ENCODE measurements at places on chromosomes 2 and 18. TPM values are rescaled to one million over a fixed set of nuclear protein-coding genes. Genes with fewer than 3 reads are reported as not detected.

- DNase-seq, result no peak
Observed at GRCh38 chr2:177554365-177554764, 161.8 kb downstream of the AGPS start.

DNA sequence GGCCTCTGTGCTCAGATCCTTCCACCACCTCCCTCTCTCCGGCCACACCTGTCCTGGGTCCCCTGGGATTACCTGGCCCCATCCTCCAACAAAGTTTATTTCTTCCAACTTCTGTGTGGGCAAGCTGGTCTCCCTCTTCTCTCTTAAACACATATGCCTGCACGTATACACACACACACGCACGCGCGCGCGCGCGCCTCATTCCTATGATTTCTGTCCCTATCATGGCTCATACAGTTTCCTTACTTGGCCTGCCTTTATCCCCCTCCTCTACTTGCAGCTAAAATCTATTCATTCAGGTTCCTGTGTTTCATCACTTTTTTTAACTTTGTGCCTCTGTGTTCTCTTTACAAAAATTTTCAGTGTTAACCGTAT lies 96.4 kb downstream of the LOXHD1 start:
- DNase-seq, result no peak

DNA sequence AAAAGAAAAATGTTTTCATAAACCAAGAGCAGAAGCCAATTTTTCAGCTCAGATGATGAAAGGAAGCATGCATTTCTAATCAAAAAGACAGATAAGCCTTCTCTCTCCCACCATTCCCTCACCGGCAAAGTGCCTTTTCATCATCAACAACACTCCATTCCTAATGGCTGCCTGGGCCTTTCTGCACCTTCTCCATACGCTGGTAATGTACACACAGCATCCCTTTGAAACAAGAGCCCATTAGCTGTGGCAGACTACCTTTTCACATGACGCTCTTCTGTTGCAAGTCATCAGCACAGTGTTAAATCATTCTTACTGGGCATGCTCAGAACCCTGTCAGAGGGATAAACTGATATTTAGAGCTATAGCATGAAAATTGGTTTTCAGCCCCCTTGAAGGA lies 408.9 kb downstream of the MEIS1 start:
- no peak for DNase-seq

DNA sequence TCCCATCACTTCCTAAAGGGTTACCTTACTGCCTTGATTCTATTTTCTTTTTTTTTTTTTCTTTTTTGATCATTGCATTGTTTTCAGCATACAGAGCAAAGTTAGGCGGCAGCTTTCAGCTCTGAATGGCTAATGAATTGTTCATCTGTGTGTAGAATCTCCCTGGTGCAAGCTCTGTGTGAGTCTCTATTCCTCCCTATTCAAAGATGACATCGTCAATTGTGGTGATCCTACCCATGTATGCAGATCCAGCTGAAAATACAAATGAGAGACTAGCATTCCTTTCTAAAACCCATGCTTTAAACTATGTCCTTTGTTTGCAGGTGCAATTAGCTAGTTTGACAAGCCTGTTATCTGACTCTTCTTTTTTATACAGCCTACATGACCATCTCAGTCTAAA lies 539.0 kb downstream of the ARHGAP15 start:
- DNase-seq, result no peak

DNA sequence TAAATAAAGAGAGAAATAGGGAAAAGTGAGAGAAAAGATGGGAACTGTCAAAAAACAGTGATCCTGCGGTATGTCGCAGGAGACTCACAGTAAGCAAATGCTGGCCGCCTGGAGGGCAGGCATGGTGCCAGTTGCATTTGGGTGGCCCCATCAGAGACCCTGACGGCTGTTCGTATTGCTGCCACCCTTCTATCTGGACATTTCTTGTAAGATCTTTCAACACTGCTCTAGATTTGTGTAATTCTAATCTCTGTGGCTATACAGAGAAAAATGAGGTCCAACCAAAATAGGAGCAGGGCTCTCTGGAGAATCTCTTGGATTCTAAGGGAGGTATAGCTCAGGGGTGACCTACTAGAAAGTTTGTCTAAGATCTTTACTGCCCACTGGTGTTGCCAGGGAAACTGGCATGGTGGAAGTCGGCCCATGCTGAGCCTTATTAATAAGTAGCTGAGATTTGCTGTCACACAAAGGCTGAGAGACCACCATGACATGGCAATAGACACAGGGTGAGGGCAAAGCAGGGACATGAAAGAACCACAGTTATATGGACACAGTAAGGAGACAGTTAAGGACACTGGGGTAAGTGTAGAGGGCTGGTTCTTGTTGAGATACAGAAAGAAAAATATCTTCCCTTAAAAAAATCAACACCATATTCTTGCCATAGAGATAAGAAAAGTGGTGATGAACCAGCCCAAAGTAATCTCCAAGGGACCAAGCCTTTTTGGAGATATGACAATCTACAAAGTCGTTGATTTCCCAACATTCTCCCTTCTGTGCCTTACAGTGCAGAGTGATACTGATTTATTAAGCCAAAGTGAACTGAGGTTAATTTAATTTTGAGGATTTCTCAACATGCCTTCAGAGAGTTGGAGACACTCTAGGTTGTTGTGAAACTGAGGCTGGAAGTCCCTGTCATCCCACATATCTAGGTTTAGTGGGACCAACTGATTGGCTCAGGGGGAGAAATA lies 26.4 kb upstream of the FZD7 start:
- no peak for DNase-seq

The PRADC1 gene
- 13.1 TPM for total RNA-seq

The GRP gene
- total RNA-seq, result not detected

- DNase-seq, result no peak
Observed at GRCh38 chr2:170851635-170852034, 34.9 kb downstream of the GAD1 start.

DNA sequence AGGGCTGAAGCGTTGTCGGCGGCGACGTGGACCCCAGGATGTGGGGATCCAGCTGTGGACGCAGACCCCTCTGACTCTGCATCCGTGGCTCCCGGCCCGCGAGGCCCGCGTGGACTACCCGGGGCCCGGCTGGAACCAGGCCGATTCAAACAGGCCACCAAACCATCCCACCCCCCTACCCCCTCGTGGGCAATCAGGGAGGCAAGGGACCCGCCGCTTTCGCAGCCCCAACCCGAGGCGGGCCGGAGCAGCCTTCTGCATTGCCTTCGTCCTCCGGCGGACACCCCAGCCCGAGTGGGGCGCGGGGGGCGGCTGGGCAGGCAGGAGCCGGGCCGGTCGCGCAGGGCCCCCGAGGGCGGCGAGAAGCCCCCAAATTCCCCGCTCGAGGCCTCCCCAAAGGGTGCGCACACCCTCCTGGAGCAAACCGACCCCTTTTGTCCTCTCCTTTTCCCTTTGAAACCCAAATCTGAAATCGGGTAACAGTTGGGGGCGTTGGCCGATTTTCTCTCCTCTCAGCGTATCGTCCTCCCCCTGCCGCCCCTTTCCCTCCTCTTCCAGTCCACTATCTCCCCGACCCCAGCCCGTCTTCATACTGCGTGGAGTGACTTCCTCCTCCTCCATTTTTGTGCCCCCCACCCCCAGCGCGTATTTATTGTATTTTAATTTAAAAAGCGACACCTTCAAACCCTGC lies 7.4 kb downstream of the SP9 start:
- DNase-seq, result no peak

The ESPNL gene
- total RNA-seq, result 1.4 TPM

DNA sequence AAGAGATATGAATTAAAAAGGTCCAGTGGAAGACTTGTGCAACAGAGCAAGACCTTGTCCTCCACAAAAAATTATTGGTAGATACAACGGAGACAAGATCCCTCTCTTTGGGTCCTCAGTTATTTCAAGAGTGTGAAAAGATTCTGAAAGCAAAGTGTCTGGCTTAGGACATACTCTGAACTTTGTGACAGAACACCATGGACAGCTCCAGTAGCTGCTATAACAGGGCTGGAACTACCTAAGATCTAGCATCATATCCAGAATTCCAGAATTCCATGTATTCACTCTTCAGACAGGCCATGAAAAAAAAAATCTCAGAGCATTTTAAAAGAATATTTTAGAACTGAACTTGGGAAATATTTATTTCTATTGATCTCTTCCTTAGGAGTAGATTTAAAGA lies 74.8 kb upstream of the ZBTB14 start:
- DNase-seq, result peak; percentile 19

DNA sequence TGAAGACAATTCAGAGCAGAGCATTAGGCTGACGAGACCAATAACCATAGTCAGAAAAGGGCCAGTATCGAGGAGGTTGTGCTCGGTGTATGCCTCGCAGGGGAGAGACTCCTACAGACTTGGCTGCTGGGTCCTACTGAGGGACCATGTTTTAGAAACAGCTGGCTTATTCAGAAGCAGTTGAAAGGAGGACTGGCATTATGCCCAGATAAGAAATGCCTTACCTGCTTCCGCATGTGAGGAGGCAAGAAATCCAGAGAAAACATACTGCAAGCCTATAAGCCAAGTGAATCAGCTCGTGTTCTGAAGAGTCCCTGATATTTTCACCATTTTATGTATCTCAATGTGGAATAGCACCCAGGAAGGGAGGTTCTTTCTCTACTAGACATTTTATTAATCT lies 434.7 kb downstream of the GRB14 start:
- no peak for DNase-seq

DNA sequence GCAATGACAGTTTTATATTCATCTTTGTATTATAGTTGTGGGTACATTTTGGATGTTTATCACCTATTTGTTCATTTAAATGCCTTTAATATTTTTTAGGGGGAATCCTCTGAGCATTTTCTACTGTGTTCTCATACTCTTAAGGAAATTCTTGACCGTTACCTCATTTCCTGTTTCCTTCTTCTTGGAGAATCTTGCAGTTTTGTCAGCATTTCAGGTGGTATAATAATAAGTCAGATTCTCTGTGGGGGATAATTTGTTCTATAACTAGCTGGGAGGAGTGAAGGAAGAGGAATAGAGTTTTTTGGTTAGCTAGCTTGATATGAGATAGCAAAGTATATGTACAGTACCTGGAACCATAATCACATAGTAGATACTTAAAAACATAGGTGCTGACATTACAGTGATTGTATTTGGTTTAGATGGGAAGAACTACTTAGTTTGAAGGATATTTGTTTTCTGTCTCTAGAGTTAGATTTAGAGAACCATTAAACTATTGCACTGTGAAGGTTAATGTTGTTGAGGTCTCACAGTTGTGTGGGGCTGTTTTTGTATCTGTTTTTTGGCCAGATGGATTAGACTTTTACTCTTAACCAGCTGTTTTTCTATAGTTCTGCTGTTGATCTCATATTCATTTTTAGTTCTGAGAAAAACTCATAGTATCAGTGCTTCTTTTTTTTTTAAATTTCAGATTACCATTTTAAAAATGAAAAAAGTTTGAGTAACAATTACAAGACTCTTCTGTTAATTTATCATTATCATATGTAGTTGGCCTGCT lies 14.2 kb downstream of the MTX2 start:
- DNase-seq, result peak; percentile 38

The SLC30A3 gene
- under 0.01 TPM for total RNA-seq
